ENCODE measurements at places on chromosomes 13 and 19.
A peak's percentile ranks its signal among the peaks of the same experiment; 100 is the strongest.

DNA sequence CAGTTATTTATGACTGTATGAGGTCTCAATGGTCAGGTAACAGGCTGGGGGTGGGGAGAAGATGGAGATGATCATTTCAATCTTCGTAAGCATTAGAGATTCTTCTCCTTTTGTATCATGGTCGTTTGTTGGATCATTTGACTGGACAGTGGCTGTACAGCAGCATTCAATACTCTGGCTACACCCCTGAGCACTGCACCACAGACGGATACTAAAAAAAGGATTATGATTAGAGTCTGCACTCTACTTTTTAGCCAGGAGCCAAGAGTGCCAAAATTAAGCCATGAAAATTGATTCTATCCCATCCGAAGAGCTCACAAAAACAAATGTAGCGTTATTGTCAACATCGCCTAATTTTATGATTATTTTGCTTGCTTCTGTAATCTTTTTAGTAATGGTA, 41.9 kb downstream of the CDK8 start:
- DNase-seq: no peak

DNA sequence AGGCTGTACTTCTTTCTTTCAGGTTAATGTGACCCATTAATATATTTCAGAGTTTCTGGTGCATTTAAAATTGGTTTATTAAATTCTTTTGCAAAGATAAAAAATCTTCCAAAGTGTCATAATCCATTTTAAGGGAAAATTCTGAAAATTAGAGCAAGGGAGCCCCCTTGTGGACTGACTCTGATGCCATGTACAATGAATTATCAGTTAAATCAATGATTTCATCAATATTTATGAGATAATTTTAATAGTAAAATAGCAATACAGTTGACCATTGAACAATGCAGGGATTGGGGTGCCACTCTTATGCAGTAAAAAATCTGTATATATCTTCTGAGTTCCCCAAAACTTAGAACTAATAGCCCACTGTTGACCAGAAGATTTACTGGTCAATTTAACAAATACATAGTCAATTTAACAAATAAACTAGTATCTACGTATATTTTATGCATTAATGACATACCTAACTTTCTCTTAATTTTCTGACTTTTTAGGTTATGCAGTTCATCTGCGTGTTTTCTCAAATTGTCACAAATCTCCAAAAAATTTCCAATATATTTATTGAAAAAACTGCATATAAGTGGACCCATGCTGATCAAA, 479.1 kb upstream of the MIR17HG start:
- peak; percentile 43 for DNase-seq

- no peak for DNase-seq
These were observed 44.3 kb upstream of the N4BP2L1 start for GRCh38 chr13:32472194-32472621.

DNA sequence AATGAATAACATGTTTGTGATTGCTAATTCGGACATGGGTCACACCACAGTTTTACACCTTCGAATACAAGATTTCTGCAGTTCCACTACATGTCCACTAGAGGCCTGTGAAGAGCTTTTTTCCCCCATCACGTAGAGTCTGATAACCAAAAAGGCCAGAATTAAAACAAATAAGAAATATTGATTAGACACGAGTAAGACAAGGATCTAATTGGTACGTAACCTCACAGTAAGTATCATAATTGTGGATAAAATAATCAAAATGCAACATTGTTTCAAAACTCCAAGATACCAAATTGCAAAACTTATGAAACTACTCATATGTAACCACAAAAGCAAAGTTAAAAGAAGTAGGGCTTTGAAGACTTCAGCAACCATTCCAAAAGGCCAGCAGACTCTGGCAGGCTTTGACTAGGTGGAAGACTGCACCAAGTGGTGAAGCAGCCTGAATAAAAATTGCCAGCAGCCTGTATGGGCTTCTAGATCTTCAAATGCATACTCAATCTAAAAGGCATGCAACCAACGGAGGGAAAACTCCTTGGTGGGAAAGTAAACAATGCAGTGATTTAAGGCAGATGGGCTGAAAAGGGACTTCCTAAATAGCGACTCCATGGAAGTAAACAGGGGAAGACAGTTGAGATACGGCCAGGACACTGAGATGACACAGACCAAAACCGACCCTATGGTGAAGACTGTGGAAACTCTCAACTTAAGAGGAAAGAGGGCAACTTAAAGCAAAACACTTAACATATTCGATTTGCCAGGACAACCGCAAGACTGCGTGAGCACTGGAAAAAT, 56.7 kb downstream of the STARD13 start:
- peak; percentile 68 for DNase-seq

GRCh38 chr19:16325161-16325527, 518 bp downstream of the KLF2 start:
- DNase-seq: no peak

- DNase-seq: no peak
These were observed 56.0 kb upstream of the SIAH3 start for GRCh38 chr13:45907503-45907902.

DNA sequence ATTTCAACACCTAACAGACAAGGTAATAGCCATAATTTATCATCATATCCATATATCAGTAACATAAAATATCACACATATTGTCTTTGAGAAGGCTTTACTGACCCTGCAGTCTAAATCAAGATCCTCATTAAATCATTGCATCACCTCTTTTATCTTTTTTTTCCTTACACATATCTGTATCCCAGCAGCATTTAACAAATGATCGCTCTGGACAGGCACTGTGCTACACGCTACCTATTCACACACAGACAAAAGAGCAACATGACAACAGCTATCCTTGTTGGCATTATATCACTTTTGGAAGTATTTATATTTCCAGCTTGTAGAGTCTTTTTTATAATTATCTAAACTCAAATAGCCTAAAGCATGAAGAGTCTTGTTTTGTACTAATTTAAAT, 73.3 kb upstream of the NBEA start:
- DNase-seq: no peak

DNA sequence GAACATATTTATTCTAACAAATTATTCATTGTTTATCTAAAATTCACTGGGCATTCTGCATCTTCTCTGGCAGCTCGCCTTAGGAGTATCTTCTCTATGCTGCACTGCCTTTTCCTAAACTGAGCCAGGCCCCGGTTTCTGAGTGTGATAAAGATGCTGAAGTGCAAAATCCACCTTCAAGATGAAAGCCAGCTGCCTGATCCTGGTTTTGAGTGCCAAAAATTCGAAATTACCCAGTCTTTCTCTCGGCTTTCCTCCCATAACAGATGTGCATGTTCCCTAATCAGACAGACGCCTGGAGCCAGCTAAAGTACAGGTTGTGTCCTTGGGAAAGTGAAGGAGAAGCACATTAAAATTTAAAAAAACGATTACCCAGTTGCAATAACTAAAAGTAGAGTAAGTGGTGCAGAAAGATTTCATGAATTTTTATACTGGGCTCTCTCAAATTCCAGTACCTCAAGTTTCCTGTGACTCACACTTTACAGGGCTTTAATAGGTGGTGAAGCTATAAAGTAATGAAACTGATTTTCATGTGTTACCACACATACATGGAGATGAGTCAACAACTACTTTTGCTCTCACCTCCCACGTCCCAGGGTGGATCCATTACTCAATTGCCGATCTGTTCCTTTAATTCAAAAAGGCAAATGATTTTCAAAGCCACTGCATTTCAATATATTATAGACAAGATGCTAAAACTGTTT, 65.0 kb upstream of the GTF2F2 start:
- no peak for DNase-seq

DNA sequence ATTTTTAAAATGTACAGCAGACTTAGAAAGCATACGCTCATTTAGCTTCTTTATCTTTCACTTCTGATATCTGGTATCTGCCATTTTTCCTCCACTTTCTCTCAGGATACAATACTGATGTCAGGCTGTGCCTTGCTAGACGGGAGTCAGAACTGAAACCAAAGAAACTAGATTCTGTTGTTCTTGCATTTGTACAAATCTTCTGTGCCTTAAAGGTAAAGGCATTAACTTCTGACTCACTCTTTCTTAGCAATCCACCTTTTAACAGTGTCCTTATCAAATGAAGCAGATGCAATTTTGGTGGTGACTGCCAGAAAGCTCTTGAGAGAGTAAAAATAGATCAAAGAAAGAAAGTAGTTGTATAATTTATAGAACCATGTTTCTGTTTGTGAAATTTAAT, 370.4 kb downstream of the PCDH20 start:
- DNase-seq: peak; percentile 33

DNA sequence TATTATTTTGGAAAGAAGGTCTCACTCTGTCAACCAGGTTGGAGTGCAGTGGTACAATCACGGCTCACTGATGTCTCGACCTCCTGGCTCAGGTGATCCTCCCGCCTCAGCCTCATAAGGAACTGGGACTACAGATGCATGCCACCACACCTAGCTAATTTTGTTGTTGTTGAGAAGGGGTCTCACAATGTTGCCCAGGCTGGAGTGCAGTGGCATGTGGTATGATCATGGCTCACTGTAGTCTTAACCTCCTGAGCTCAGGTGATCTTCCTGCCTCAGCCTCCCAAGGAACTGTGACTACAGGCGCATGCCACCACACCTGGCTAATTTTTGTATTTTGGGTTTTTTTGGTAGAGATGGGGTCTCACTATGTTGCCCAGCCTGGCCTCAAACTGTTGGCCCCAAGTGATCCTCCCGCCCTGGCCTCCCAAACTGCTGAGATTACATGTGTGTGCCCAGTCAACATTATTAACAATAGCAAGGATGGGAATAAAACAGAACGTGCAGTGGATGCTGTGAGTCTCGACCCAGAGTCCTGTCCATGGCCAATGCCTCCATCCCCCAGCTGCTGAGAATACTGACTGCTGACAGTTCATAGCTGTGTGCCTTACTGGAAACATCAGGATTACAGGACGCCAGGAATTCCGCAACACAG, 5.4 kb upstream of the MBD3L3 start:
- no peak for DNase-seq

GRCh38 chr13:75618308-75618707, 17.8 kb upstream of the LMO7 start:
- DNase-seq: no peak

- no peak for DNase-seq
These were observed 38.2 kb upstream of the ZNF492 start for GRCh38 chr19:22595918-22596341.

GRCh38 chr19:16012552-16012951, 63.7 kb upstream of the TPM4 start:
- no peak for DNase-seq

DNA sequence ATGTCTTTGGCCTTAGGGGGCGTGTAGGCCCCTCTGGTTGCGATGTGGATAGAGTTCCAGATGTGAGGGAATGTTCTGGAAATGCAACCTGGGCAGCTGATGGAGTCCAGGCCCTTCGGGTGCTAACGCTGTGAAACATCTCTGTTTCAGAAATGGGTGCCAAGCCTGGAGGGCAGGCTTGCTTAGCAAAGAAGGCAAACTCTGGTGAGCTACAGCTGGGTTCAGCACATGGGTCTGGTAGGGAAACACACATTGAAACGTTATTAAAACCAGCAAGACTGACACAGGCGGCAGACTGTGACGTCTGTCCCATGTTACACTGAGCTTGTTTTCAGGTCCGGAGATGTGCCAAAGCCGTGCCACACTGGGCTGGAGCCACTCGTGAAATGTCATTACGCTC, 8.6 kb upstream of the CDC16 start:
- DNase-seq: no peak

- DNase-seq: no peak
These were observed 1694.8 kb upstream of the PCDH20 start for GRCh38 chr13:63110466-63110865.

DNA sequence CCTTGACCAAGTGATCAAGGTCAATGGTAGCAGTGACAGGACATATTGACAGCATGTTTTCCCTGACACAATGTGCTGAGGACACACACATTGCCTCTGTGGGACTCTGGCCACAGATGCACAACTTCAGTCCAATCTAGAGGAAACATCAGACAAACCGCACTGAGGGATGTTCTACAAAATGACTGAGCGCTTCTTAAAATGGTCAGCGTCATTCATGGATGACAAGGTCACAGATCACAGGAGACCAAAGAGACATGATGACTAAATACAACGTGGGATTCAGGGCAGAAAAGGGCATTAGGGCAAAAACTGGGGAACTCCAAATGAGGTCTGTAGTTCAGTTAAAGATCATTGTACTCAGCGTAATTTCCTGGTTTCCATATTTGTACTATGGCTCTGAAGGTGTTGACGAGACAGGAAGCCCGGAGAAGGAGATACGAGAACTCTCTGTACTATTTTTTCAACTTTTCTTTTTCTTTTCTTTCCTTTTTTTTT, 20.6 kb downstream of the PBX4 start:
- peak; percentile 22 for DNase-seq

DNA sequence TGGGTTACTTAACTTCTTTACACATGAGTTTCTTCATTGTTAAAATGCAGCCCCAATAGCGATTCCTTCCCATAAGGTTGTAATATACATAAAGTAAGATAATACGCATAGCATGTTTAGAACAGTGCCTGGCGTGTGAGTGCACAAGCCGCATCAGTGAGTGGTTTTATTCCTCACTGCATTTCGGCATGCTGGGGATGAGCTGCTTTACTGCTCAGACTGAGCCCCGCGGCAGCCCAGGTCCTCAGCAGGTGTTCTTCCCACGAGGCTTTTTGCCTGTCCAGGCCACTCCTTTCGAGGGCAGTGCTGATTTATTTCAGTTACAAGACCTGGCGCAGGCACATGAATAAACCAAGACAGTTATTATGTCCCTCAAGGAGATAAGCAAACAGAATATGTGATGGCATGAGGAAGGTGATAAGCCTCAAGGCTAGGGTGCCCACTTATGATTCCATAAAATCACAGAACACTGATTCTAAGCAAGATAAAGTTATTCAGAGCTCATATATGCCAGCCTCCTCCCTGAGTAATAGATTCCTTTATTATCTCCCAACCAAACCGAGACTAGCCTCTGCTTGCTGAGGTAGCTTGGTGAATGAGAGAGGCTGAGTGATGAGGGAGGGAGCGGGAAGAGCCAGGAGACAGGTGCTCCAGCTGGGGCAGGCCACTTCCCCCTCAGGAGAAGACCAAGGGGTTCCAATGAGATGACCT, 505.5 kb downstream of the DIAPH3 start:
- DNase-seq: no peak

- DNase-seq: no peak
These were observed 2.6 kb downstream of the PCDH17 start for GRCh38 chr13:57633950-57634838.

DNA sequence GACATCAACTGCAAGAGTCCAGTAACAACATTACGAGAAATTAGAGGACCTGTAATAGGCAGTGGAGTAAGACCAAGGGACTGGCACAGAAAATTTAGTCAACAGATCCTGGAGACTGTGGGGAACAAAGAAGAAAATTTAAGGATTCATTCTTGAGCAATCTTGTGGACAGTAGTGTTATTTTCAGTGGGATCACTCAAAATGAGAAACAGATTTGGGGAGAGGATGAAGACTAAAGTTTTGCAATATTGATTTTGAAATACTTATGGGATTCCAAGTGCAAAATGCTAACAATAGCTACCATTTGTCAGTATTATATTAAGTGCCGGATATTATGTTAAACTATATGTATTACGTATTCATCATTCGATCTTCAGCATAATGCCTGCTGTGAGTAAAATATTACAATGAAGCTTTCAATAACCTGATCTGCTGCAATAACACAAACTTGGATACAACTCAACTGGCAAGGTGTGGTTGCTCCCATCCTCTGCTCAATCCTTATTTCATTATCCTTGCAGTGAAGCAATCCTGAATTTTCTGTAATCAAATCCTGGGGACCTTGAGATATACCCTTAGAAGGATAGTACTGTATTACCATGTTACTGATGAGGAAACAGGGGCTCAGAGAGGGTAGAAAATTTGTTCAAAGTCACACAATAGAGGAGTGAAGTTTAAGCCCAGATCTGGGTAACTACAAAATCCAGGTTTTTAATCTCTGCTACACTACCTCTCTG, 84.2 kb downstream of the SACS start:
- DNase-seq: no peak
